ENCODE measurements at places on chromosomes 11 and 22.

DNA sequence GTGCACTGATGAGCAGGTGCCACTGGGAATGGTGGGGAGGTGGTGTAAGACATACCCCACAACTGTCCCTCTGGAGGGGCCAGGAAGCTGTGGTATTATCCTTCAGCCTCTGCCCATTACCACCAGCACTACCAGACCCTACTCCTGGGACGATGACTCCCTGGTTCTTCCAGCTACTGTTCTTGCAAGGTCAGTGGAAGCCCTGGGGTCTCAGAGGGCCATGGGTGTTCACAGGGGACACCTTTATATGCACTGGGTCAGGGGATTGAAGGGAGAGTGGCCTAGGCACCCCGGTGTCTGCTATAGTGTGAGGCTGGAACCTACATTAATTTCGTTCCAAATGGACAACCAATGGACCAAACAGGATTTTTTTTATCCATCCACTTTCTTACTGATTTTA is 102.1 kb downstream of the RPS6KA4 start:
- no peak for DNase-seq

GRCh38 chr11:829847-830294 is 2.2 kb downstream of the CRACR2B start:
- no peak for DNase-seq

GRCh38 chr22:50730013-50730891 is 7.8 kb upstream of the ACR start:
- no peak for DNase-seq

DNA sequence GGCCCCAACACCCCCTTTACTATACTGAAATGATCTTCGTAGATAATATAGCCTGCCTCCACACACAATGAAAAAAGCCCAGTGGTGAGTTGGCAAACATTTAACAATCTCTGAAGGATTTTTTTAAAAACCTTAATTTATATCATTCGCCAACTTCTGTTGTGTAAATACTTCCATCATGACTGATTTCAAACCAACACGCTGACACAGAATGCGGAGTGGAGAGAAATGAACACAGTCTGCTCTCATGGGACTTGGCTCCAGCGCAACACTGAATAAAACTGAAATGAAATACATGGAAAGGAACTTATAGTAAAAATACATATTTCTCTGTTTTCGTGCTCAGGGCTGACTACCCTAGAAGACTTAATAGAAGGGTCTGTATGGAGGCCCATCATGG is 61.3 kb upstream of the WNT11 start:
- DNase-seq, result no peak

- no peak for DNase-seq
These were observed 20.1 kb upstream of the CUL5 start for GRCh38 chr11:107988397-107989158.

DNA sequence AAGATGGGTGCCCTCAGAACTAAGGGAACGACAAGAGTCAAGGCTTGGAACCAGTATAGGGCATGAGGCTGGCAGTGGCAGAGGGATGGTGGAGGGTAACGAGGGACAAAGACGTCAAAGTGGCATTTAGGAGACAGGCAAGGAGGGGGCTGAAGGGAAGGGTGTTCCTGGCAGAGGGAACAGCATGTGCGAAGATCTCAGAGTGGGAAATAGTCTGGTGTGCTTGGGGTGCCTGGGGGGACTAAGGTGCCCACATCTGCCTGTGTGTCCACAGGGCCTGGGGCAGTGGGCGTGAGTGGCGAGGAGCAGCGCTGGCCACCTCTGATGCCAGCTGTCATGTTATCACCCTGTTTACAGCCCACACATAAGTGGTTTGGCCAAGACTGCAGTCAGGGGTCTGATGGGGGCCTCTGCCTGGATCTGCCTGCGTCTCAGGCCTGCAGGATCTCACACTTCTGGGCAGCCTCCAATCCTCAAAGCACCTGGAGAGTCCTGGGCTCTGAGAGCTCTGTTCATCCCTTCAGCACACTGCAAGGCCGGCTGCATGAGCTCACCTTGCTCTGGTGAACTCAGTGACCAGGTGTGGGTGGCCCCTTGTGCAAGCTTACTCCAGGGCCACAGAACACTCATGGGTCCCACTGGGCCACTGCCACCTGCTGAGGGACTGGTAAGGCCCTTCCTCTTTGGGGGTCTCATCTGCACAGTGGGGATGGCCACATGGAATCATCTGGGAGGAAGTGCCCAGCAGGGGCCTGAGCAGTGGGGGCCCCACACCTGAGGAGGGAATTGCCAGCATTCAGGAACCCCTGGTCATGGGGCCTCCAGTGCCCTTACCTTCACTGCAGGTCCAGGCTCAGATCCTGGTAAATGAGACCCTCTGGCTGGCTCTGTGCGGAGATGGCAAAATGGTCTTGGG is 89.7 kb upstream of the SHISAL1 start:
- no peak for DNase-seq

- no peak for DNase-seq
These were observed 124.7 kb upstream of the CCDC90B start for GRCh38 chr11:83410605-83411565.

DNA sequence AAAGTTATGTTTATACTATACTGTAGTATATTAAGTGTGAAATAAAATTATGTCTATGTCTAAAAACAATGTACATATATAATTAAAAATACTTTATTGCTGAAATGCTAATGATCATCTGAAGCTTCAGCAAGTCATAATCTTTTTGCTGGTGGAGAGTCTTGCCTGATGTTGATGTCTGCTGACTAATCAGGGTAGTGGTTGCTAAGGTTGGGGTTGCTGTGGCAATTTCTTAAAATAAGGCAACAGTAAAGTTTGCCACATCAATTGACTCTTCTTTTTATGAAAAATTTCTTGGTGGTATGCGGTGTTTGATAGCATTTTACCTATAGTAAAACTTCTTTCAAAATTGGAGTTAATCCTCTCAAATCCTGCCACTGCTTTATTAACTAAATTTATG is 21.4 kb downstream of the INSC start:
- no peak for DNase-seq

DNA sequence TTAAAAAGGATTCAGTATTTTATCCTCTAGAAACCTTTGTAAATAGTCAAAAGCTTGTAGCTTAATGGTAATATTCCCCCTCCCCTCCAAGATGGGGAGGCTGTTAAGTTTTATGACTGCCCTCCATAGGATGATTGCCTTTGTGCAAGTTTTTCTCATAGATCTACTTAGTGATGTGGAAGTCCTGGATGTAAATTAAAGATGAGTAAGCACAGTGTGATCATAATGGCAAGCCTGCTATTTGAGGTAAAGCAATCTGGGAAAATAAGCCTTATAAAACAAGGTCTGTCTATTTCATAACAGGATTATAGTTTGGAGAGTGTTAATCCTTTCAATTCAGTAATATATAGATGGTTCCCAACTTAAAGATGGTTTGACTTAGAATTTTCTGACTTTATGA is 216.3 kb downstream of the DDX10 start:
- no peak for DNase-seq

GRCh38 chr11:37999171-37999570 is 1401.1 kb upstream of the RAG2 start:
- no peak for DNase-seq

DNA sequence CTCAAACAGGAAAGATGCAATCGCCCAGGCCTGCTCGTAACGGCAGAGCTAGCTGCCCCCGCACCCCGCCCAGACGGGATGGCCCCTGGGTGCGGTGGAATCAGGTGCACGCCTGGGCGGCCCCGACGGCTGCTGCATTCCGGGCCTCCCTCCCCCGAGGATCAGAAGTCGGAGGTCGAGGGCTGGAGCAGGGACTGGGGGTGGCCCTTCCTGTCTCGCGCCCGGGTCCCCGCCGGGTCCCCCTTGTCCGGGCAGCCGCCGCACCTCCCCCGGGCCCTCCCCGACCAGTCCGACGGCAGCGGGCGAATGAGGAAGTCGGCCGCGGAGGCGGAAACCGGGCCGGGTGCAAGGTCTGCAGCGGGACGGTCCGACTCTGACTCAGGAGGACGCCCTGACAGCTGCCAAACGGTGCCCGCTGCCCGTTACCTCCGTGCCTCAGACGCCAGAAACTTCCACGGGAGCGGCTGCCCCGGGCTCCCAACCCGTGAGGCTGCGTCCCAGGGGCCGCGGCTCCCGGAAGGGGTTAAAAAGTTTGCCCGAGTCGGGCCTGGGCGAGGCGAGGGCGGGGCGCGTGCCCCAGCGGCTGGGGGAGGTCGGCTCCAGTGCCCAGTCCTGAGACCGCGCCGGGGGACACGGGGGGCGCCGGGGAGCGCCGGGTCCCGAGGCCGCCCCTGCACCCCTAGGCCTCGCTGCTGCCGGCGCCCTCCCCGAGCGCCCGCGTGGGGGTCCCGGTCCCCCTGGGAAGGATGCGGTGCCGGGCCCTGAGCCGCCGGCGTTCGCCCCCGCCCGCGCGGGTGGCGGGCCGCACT is 663 bp downstream of the MYH9 start:
- DNase-seq, result peak; percentile 60

Data from germinal center (tissue), 1 donor.